Skin of body (tissue), 3 donors: ENCODE measurements at places on chromosomes 4 and X.

- DNase-seq, result no peak
Measured at GRCh38 chr4:6172927-6173200, 27.5 kb downstream of the JAKMIP1 start.

DNA sequence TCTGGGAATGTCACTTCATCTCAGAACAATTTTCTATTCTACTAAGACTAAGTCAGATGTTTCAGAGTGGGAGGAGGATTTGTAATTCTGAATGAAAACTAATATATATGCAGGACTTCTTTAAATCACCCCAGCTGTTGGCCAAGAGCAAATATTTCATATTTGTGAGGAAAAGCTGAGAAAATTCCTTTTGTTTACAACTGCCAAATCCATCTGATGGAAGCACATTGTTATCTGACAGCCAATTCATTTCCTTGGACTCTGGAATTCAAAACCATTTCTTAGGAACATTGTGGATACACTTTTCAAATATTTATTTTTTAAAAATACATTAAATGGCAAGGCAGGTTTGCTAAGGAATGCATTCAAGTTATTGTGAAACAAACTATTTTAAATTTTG is 8.0 kb downstream of the SLIT2 start:
- peak; percentile 64 for DNase-seq

DNA sequence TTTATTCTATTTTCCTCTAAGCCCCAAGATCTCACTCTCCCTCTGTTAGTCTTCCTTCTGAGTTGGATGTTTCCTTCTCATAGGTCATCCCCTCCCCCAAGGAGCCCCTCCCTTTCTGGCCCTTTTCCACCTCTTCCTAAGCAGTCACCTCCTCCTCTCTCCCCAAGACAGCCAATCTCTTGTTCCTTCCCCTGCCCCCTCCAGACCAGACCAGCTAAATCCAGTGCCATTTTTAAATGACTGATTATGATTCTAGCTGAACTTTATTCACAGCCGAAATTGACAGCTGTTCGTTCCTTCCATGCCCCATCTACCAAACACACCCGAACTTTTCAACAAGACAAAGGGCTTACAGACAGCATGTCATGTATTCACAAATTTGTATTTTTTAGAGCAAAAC is 1.9 kb downstream of the SPIN2A start:
- DNase-seq, result no peak

DNA sequence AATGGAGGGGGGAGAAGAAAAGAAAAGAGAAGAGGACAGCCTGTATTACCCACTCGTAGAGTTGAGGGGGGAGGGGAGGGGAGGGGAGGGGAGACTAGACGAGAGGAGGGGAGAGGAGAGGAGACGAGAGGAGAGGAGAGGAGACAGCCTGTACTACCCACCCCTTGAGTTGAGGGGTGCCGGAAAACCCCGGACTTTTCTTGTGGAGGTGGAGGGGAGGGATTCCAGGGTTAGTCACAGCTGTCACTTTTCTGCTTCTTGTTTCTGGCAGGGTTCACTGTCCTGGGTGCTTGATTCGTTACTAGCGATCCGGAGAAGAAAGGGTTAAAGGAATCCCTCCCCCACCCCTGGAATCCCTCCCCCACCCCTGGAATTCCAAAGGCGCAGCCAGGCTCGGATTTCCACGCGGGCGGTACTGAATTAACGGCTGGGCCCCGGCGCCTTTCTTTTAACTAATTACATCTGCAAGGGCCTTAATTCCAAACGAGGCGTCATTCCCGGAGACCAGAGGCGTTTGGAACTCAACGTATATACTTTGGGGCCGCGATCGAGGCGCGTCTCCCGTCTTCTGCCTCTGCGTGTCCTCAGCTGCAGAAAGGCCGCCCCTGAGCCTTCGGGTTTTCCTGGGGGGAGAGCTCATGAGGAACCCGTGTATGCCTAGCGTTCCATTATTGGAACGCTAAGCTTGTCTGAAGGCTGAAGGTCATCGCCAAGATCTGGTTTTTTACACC is 20.1 kb upstream of the CSF2RA start:
- peak; percentile 86 for DNase-seq

DNA sequence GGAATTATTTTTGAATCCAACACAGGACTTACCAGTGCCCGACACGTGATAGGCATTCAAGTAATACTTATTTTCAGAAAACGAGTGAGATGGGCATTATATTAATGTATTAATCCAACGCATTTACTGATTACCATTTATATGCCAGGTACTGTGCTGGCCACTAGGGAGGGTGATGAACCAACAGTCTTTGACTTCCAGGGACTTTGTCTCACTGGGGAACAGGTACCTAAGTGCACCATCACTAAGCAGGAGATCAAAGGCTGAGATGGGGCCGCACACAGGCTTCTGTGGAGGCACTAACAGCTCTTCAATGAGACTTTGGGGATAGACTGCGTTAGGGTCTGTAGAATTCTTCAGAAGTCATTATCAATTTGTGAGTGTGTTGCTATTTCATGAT is 5.7 kb upstream of the TADA2B start:
- no peak for DNase-seq

DNA sequence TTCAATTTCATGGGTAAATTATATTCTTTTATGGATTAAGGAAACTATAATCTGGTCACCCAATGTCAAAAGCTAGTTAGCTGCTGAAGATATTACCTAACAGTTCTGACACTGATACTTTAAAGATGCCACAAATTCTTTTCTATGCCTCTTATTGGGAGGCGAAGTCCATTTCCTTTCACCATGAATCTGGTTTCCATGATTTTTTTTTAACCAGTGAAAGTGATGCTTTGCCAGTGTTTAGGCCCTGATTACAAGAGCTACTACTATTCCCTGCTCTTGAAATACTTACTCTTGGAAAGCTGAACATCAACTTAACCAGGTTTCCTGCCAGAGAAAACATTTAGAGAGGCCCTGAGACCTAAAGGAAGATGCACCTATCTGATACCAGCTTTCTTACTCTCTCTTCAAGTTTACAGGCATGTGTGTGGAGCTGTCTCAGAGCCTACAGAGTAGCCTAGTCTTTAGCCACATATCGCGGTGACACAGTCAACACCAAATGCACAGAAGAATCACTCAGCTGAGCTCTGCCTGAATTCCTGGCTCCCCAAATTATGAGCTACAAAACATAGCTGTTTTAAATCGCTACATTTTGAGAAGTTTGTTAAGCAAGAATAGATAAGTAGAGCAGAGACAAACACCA is 1280.8 kb downstream of the PCDH7 start:
- DNase-seq, result no peak

DNA sequence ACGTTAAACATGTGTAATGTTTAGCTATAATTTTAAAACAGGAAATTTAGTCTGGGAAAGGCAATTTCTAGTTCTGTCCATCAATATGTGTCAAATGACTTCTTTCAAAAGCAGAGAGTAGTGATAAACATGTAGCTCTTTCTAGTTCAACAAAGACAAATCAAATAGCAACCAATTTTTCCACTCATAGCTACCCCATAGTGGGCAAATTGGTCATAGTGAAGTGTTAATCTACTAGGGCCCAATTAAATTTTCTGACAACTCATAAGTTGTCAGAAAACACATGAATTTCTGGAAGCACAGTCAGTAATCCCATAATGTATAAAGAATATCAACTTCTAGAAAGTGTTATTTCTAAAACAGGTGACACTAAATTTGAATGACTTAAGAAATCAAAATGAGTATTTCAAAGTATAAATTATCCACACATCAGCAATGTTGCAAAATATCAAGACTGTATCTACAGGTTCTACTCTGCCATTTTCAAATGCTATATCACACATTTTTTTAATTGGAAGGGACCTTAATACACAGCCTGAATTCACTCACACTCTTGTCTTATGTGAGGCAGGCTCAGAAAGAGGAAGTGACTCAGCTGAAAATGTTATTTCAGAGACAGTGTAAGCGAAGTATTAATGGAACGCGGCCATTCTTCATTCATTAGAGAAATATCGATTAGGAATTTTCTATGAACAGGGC is 7.7 kb downstream of the OCIAD2 start:
- no peak for DNase-seq

- no peak for DNase-seq
Measured at GRCh38 chr4:1779588-1780382, 13.3 kb upstream of the FGFR3 start.

DNA sequence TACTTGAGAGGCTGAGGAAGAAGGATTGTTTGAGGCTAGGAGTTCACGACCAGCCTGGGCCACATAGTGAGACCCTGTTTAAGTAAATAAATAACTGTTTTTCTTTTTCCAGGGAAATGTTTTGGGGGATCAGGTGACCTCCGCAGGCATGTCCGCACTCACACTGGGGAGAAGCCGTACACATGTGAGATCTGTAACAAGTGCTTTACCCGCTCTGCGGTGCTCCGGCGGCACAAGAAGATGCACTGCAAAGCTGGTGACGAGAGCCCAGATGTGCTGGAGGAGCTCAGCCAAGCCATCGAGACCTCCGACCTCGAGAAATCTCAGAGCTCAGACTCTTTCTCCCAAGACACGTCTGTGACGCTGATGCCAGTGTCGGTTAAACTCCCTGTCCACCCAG is 30.5 kb downstream of the ZBTB49 start:
- DNase-seq, result no peak

DNA sequence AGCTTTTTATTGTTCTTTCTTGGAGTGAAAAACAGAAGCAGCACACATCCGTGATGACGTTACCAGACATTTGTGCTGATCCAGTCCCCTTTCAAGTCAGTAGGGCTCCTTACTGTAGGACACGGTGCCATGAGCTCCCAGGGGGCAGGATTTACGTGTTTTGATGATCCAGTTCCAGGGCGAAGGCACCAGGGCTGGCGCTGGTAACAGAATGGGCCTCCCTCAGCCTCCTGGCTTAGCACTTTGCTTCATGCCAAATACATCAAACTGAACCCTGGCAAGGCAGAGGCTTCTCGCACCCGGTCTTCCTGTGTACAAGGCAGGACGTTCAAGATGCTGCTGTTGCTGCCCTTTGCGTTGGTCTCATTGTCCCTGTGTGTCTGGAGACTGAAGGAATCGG is 66.6 kb upstream of the PSAPL1 start:
- DNase-seq, result no peak

GRCh38 chrX:77597090-77597489 is 149.9 kb downstream of the FGF16 start:
- no peak for DNase-seq

- DNase-seq, result no peak
Measured at GRCh38 chrX:64379924-64380323, 15.3 kb downstream of the MTMR8 start.

- no peak for DNase-seq
Measured at GRCh38 chrX:86407371-86407770, 259.1 kb downstream of the DACH2 start.

GRCh38 chr4:147648656-147649055 is 31.5 kb downstream of the TMEM184C start:
- DNase-seq, result no peak

- DNase-seq, result no peak
Measured at GRCh38 chr4:91325495-91325894, 978.3 kb upstream of the GRID2 start.

- DNase-seq, result no peak
Measured at GRCh38 chrX:145716226-145716625, 101.4 kb upstream of the SLITRK2 start.

- no peak for DNase-seq
Measured at GRCh38 chrX:46698691-46699090, 60.2 kb downstream of the SLC9A7 start.

- DNase-seq, result peak; percentile 92
Measured at GRCh38 chr4:183987987-183988392, 82.9 kb downstream of the STOX2 start.

- DNase-seq, result no peak
Measured at GRCh38 chrX:74318672-74319071, 14.7 kb downstream of the ZCCHC13 start.

DNA sequence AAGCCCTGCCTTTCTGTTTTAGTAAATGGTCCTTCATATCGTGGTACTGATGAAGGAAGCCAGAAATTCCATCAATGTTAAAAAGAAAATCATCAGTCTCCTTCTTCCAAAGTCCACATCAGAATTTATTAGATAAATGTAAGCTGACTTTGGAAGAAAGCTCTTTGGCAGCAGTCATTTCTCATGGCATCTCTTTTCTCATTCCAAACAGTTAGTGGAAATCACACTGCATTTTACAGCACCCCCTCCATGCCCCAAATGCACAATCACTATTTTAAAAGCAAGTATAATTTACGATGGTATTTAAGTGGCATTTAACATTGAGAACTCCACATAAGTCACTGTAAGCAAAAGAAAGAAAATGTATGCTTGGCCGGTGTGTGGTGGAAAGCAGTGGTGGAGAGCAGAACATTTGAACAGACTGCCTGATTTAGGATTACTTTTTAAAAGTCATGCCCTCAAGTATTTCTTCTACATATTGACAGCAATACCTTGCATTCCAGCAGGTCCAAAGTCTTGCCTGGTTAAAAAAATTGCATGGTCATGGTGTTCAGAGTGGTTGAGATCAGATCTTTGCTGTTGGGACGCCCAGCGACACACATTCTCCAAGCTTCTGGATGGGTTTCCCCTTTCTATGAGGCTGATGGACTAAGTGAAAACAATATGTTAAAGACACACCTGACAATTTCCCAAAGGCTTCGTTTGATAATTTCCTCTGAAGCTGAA is 248.6 kb downstream of the ADAMTS3 start:
- no peak for DNase-seq
